ENCODE measurements at places on chromosomes 4 and X. TPM values are rescaled to one million over a fixed set of nuclear protein-coding genes. Genes with fewer than 3 reads are reported as not detected.

PAQR3 gene
- total RNA-seq = 16.1 TPM

MGARP gene
- total RNA-seq = 0.40 TPM

GRCh38 chr4:30903502-30904214 is 183.5 kb downstream of the PCDH7 start:
- no peak for DNase-seq

- DNase-seq = no peak
Observed at GRCh38 chr4:39505581-39505980, 21.7 kb downstream of the UGDH start.

DNA sequence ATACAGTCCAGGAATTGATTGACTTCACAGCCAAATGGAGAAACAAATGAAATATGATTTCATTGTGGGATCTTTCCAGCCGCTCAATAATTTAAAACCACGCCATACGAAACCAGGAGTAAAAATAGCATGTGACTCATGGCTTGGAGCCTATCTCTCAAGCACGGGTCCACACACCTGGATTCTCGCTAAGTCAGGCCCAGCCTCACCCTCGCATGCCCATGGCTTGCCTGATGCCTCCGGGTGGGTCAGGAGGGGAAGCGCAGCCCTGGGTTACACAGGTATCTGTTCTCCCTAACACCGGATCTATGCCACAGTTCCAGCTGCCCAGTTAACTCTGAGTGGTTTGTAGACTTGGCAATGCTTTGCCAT is 5.6 kb upstream of the ABLIM2 start:
- DNase-seq = no peak

GRCh38 chr4:24657768-24658617 is 73.6 kb upstream of the DHX15 start:
- peak; percentile 40 for DNase-seq

- no peak for DNase-seq
Observed at GRCh38 chr4:90603540-90603939, 476.3 kb downstream of the CCSER1 start.

DNA sequence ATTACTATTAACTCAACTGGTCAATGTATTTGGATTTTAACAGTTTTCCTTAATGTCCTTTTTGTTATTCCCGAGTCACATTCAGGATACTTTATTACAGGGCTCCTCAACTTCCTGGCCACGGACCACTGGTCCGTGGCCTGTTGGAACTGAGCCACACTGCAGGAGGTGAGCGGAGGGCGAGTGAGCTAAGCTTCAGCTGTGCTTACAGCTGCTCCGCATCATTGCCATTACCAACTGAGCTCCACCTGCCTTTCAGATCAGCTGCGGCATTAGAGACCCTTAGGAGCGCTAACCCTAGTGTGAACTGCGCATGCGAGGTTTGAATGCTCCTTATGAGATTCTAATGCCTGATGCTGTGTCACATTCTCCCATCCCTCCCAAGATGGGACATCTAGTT is 591.7 kb downstream of the CCSER1 start:
- no peak for DNase-seq

DNA sequence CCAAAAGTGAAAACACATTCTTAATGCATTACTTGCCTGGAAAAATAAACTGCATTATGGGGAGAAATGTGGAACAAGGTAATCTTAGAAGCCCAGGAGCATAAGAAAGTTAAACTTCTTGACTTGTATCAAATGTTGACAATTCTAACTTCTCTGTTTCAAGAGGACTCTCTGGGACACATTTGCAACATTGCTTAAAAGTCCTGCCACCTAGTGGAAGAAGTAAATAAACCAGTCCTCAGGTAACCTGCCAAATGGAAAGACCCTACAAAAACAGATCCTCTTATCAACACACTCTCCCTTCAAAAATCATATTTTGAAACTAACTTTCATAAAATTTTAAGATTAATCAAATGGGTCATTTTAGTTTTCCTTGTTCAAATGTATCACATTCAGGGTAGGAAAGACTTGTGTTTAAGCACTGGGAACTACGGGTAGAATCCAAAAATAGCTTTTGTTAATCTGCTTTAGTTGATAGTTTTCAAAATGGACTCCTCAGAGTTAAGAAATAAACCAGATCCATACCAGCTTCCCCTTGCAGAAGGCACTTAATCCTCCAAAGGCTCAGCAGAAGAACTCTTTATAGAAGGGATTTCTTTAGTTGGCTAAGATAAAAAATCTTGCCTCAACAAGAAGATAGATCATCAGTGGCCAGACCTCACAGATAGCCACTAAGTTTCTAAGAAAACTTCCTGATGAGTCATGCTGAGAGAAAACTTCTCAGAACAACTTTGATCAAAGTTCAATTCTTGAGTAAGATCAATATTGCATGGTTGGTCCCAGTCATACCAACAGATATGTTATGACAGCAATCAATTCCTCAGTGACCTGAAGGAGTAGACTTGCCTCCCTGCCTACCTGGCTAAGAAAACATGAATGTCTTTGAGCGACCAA is 141.7 kb downstream of the HHIP start:
- DNase-seq = peak; percentile 62

DNA sequence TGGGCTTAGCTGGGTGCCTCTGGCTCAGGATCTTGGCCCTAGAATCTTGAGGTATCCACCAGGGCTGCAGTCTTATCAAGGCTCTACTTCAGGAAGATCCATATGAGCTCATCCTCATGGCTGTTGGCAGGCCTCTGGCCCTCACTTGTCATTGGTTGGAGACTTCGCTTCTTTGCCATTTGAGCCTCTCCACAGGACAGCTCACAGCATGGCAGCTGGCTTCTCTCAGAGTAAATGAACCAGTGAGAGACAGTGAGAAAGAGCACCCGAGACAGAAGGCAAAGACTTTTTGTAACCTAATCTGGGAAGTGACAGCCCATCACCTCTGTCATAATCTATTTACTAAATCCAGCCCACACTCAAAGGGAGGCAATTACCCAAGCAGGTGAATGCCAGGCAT is 236.8 kb downstream of the GPAT3 start:
- no peak for DNase-seq

GRCh38 chr4:10077483-10078335 is 38.9 kb downstream of the WDR1 start:
- DNase-seq = peak; percentile 68

Data from lung microvascular endothelial cell (primary cell).